ENCODE measurements at places on chromosomes 12 and 14. TPM values are rescaled to one million over a fixed set of nuclear protein-coding genes. Genes with fewer than 3 reads are reported as not detected.

- H3K4me3 ChIP-seq: no peak overlapping the region
- peaks cover 20% of the 10 kb centered on the region for H3K4me1 ChIP-seq
- DNase-seq: peak; percentile 78
Measured at GRCh38 chr12:123896767-123897166, 75.9 kb downstream of the CCDC92 start.

GRCh38 chr12:123061441-123062205 lies 81.1 kb downstream of the ARL6IP4 start:
- DNase-seq: no peak
- H3K27ac ChIP-seq: peak overlapping the region; percentile 76
- H3K27me3 ChIP-seq: no peaks in the 10 kb centered on the region
- H3K4me3 ChIP-seq: no peak overlapping the region
- peaks cover 45% of the 10 kb centered on the region for H3K4me1 ChIP-seq

DNA sequence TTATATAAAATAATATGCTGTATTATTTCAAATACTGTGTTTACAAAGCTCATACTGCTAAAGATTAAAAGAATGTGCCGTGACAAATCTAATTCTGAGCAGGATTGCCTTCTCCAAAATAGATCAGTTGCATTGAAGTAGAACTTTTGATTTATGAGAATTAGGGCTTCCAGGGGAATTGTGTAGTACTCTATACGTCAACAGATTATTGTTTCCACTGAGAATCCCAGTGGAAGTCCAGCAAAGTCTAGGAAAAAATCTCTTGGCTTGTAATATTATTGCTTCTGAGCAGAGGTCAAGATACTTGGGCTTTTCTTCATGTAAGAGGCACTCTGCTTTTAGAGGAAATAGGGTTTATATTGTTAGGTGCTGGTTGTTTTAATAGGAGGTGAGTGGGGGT lies 133.9 kb downstream of the TRHDE start:
- no peak for DNase-seq
- H3K4me1 ChIP-seq: no peaks in the 10 kb centered on the region
- no peaks in the 10 kb centered on the region for H3K27me3 ChIP-seq
- H3K4me3 ChIP-seq: no peak overlapping the region
- no peaks in the 10 kb centered on the region for H3K36me3 ChIP-seq
- no peak overlapping the region for H3K27ac ChIP-seq

DNA sequence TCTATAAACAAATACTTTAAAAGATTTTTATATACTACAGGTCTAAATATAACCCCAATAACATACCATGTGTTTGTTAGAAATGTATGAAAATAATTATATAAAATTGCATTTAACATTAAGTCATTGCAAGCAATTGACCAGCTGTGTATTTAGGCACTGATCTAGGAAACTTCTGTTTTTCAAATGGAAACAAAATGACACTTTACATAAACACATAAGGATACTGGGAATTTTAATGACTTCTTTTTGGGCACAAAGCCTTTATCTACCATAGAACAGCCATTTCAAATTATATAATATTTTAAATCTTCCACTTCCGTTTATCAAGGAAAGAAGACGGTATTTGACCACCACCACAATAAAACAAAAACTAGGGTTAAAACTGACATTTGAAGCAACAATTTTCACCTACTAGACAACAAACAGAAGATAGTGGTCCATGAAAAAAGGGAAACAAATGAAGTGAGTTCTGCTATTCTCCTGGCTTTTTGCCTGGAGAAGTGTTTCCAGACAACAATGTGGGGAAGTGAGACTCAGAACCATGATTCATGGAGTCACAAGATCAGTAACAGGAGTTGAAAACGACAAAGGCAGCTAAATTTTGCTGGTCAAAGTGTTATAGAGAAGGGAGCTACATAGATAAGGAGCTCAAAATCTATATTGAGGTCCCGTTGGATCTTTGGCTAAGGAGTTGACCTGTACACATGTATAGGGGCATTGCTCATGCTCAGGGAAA lies 475.1 kb downstream of the TRHDE start:
- no peaks in the 10 kb centered on the region for H3K27me3 ChIP-seq
- no peak overlapping the region for H3K4me3 ChIP-seq
- no peak for DNase-seq
- no peaks in the 10 kb centered on the region for H3K36me3 ChIP-seq

DNA sequence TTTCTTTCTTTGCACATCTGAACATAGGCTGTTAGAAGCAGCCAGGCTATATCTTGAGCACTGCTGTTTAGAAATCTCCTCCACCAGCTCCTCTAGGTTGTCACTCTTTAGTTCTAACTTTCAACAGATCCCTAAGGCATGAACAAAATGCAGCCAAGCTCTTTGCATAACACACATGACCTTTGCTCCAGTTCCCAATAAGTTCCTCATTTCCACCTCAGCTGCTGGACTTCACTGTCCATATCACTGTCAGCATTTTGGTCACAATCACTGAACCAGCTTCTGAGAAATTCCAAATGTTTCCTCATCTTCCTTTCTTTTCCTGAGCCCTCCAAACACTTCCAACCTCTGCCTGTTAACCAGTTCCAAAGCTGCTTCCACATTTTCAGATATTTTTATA lies 27.6 kb upstream of the C14orf132 start:
- no peaks in the 10 kb centered on the region for H3K27me3 ChIP-seq
- H3K27ac ChIP-seq: no peak overlapping the region
- no peak for DNase-seq
- no peak overlapping the region for H3K4me3 ChIP-seq

- peaks cover 35% of the 10 kb centered on the region for H3K27me3 ChIP-seq
- peak; percentile 78 for DNase-seq
- no peaks in the 10 kb centered on the region for H3K4me1 ChIP-seq
- H3K27ac ChIP-seq: no peak overlapping the region
- H3K36me3 ChIP-seq: no peaks in the 10 kb centered on the region
- no peak overlapping the region for H3K4me3 ChIP-seq
Measured at GRCh38 chr12:52156757-52157565, 34.9 kb downstream of the KRT80 start.

GRCh38 chr12:121872546-121873215 lies 14.0 kb upstream of the HPD start:
- H3K4me1 ChIP-seq: no peaks in the 10 kb centered on the region
- DNase-seq: peak; percentile 96
- H3K36me3 ChIP-seq: no peaks in the 10 kb centered on the region
- H3K27me3 ChIP-seq: no peaks in the 10 kb centered on the region
- no peak overlapping the region for H3K27ac ChIP-seq

GRCh38 chr12:2307550-2307949 lies 254.8 kb downstream of the CACNA1C start:
- DNase-seq: no peak
- no peak overlapping the region for H3K27ac ChIP-seq
- no peaks in the 10 kb centered on the region for H3K36me3 ChIP-seq
- peaks cover 14% of the 10 kb centered on the region for H3K4me1 ChIP-seq

DNA sequence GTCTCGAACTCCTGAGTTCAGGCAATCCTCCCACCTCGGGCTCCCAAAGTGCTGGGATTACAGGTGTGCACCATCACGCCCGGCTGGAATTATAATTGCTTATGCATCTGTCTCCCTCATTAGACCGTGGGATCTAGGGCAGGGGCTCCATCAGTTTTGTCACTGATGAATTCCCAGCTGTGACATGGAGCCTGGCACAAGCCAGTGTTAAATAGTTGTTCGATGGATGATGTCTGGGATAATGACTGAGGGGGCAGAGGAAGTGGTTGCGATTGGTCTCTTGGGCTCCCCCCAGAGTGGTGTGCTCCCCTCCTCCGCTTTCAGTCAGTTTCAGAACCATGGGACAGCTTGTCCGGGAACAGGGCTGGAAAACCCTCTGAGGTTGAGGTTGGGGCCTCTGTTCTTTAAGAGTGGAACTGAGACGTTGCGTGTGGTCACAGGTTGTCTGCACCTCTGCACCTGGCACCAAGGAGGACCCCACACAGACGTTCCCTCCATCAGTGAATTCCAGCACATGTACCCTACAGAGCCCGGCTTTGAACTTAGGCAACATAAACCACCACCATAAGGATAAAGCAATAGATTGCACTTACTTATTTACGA lies 30.8 kb upstream of the BATF start:
- DNase-seq: no peak
- no peaks in the 10 kb centered on the region for H3K4me1 ChIP-seq
- H3K4me3 ChIP-seq: no peak overlapping the region
- H3K36me3 ChIP-seq: no peaks in the 10 kb centered on the region
- no peaks in the 10 kb centered on the region for H3K27me3 ChIP-seq

DNA sequence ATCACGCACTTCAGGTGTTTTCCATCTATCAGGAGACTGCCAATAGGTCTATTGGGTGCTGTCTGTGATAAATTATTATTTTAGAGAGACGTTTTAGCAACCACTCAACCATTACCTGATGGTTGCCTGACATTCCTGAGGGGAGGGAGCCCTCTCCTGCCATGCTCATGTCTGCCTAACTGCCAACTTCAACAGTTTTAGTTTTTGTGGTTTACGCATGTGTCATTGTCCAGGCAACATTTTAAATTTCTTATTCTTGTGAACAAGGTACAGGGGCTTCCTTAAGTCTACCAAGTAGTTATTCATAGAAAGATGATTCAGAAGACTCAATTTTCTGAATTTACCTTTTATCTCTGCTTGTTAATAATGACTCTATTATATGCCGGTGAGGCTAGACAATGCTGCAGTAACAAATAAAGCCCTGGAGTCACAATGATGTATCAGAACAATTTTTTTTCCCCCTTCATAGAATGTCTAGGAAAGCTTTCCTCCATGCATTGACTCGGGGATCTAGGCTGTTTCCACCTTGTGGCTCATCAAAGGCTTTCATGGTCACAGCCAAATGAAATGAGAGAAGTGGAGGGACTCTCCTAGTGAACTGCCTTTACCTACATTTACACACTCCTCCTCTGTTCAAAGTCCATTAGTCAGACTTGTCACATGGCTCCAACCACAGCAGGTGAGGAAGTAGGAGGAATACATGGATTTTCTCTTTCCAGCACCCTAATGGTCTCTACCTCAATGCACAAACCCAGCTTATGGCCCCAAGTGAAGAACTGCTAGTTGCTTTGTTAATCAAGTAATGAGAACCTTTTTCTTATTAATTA lies 225.8 kb downstream of the CRADD start:
- DNase-seq: no peak
- H3K27me3 ChIP-seq: no peaks in the 10 kb centered on the region
- H3K4me3 ChIP-seq: no peak overlapping the region
- H3K4me1 ChIP-seq: no peaks in the 10 kb centered on the region
- H3K36me3 ChIP-seq: no peaks in the 10 kb centered on the region

DNA sequence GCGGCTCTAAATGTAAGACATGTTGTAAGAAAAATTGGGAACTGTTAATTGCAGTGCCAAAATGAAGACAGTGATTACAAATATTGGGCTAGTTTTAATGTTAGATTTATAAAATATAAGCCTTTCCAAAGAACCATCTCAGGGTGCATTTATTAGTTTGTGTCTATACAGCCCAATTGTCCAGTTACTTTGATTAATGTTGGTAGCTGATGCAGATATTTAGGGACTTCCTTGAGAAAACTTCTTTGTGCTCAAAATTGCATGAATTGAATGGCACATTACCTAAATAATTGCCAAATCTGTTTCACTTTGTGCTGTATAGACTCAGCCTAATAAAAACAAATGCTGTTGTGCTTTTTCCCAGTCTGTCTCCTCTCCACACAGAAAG lies 83.7 kb downstream of the DAD1 start:
- no peak overlapping the region for H3K4me3 ChIP-seq
- no peak overlapping the region for H3K27ac ChIP-seq
- H3K4me1 ChIP-seq: peaks cover 16% of the 10 kb centered on the region
- no peak for DNase-seq

DNA sequence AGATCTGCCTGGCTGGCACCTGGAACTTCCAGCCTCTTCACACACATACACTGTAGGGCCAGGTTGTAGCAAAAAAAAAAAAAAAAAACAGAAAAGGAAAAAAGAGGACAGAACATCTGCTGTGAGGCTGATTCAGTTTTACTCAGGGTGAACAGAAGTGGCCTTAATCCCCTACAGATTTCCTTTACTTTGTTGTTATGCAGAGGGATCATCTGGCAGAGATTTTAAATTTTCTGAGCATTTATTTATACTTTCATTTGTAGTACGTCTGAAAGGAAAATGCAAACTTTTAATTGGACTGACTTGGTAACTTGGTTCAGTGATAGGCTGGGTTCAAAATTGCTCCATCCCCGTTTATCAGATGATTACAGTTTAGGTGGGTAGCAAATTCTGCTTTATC lies 50.8 kb upstream of the PRICKLE1 start:
- H3K27me3 ChIP-seq: no peaks in the 10 kb centered on the region
- H3K27ac ChIP-seq: no peak overlapping the region
- no peak for DNase-seq
- H3K4me3 ChIP-seq: no peak overlapping the region

DNA sequence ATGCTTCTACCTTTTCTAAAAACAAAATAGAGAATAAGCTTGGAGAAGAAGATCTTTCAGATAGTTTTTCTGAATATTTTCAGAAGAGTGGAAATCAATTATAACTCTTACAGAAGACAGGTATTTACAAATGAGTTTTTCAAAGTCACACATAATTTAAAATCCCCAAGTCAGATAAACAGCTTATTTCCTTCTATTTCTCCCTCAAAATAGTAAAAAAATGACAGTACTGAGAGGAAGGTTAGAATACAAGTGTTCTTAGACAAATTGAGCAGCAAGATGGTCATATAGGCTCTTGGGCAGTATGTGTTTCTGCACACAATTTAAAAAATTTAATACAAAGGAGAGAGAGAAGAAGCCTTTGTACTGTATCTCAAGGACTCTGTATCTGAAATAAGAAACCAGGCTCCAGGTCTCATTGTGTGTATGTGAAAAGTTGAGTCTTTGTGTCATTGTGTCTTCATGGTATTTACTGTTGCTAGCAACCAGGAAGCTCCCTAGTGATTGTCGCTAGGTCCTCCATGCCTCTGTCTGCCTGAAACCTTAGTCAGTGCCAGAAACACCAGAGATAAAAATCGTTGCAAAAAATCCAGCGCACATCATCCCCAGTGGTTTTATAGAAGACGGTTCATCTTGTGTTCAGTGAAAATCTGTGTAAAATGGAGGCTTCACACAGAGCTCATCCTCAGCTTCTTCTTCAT lies 12.9 kb upstream of the TUBA1A start:
- no peak overlapping the region for H3K4me3 ChIP-seq
- H3K27ac ChIP-seq: no peak overlapping the region
- DNase-seq: no peak
- no peaks in the 10 kb centered on the region for H3K27me3 ChIP-seq
- H3K36me3 ChIP-seq: no peaks in the 10 kb centered on the region

DNA sequence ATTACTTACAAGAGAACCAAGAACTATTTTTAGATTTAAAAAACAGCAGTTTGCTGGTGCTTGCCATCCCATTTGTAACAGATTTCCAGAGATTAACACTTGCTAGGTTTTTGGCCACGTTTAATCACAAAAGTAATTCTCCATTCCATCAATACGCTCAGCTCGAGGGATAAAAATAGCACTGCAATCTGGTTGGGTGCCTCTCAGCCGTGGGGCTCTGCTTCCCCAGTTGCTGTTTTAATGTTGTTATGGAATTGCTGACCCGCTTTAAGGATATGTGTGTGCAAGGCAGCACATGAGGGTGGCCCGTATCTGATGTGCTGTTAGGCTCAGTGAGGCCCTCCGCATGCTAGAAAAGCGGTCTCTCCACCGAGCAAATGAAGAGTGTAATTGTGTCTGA lies 222.2 kb upstream of the TMEM260 start:
- H3K4me3 ChIP-seq: no peak overlapping the region
- no peaks in the 10 kb centered on the region for H3K36me3 ChIP-seq
- DNase-seq: no peak
- no peak overlapping the region for H3K27ac ChIP-seq

GRCh38 chr12:5226581-5226980 lies 182.9 kb downstream of the KCNA5 start:
- no peaks in the 10 kb centered on the region for H3K36me3 ChIP-seq
- H3K4me3 ChIP-seq: no peak overlapping the region
- no peaks in the 10 kb centered on the region for H3K27me3 ChIP-seq
- DNase-seq: no peak
- no peak overlapping the region for H3K27ac ChIP-seq

Gene CCDC184
- total RNA-seq: 1.7 TPM

Gene TEX52
- not detected for total RNA-seq

Gene KCNC2
- total RNA-seq: not detected

Gene NFE2
- 9.9 TPM for total RNA-seq

Gene AKAP3
- total RNA-seq: 13.2 TPM

Gene PPP4R4
- total RNA-seq: 0.78 TPM
